ENCODE measurements at places on chromosomes 7 and 10.

DNA sequence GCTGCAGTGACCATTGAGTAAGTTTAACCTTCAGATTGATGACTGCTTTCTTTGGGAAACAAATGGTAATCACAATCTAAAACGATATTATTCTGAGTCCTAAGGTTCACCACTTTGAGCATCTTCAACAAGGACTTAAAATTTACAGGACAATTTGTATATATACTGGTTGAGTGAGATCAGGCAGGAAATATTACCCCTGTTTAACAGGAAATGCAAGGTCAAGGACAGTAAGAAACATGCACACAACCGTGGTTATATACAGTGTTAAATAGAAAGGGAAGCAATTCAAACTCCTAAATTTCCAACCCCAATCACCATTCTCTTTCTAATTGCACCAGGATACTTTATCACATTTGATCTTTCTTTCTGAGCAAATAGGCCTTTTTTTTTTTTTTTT is 96.1 kb downstream of the ZNF277 start:
- no peak for DNase-seq

DNA sequence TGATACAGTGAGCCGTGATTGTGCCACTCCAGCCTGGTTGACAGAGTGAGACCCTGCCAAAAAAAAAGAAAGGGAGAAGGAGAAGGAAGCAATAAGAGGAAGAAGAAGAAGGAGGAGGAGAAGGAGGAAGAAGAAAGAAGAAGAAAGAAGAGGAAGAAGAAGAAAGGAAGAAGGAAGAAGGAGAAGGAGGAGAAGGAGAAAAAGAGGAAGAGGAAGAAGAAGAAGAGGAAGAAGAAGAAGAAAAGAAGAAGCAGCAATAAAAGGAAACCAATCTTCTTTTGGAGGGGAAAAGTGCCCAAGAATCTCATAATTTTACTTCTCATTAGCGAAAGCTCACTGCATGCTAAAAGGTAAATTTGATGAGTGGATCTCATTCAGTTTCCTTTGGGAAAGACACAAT is 85.7 kb upstream of the GLCCI1 start:
- no peak for DNase-seq

DNA sequence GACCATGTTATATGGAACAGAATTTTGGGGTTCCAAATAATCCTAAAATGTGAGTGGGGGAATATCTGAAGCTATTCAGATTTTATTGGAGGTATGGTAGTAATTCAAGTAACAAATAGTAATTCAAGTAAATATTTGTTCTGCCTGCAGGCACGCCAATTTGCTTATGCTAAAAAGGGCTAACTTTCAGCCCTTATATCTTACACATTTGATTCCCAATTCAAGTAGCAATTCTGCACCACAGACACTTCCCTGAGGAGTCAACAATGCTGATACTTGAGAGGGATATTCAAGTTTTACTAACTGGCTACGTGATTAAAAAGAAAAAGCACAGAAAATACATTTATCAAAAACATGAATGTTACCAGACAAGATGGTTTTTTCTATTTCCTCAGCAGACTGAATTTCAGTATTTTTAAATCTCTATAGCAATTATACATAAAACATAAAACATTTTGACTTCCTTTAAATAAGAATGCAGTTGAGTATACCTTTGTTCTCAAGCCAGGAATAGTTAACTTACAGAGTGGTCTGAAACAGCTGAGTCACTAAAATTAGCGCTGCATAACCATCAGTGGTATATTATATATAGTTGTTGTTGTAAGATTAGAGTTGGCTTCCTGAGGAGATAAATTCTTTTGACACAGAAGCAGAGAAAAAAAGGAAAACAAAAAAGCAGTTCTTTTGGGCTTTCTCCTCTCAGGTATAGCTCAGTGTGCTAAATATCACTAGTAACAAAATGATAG is 33.9 kb downstream of the MTPN start:
- no peak for DNase-seq

- DNase-seq = no peak
Measured at GRCh38 chr10:23445591-23445990, 6.7 kb downstream of the OTUD1 start.

DNA sequence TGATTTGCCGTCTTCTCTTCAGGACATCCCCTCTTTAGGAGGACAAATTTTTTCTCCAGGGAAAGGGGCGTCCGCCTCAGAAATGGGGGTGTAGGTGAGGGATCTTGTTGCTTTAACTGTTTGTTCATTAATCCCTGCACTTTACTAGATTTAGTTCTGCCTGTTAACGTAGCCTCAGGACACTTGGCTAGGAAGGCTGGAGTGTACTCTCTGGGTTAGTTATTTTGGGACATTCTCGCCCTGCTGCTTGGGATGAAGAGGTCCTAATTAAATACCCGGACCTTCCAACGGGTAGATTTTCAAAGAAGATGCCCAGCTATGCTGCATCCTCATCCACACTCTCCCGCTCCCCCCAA is 552 bp upstream of the ZNF365 start:
- DNase-seq = no peak

- DNase-seq = no peak
Measured at GRCh38 chr10:59135275-59135674, 41.2 kb upstream of the PHYHIPL start.

DNA sequence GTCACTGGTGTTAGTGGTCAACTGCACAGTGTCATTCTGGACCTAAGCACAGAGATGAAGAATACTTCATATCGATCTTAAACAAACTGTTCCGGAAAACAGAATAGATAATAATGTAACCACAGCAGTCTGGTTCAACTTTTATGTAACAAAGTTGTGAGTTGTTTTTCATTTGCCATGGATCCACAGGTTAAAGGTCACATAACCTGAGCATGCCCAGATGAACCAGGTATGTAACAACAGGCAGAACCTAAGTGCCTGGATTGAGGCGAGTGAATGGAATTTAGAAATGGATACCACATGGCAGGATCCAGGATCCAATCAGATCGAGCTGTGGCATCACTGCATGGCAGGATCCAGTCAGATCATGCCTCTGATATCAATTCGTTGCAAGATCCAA is 87.1 kb downstream of the CLEC2L start:
- no peak for DNase-seq

GRCh38 chr7:108384716-108385483 is 71.3 kb downstream of the NRCAM start:
- no peak for DNase-seq

- no peak for DNase-seq
Measured at GRCh38 chr7:135269921-135270320, 36.3 kb downstream of the STRA8 start.

GRCh38 chr7:48298779-48299178 is 127.5 kb downstream of the ABCA13 start:
- no peak for DNase-seq

DNA sequence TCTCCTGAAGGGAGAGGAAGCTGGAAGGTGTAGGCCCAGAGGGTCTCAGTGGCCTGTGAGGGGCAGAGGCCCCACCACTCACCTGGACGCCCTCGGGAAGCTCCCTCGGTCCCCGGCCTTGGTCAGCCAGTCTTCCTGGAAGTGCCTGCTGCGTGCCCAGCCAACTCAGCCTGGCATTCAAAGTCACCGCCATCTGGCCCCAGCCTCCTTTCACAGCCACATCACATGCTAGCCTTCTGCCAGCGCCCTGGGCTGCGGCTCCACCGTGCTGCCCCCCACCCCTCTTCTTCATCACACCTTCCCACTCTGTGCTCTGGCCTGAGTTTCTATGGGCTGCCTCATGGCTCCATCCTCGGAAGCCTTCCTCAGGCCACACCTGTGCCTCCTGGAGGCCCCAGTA is 98.0 kb downstream of the ZMIZ1 start:
- no peak for DNase-seq

GRCh38 chr7:27193335-27194001 is 6.4 kb downstream of the HOXA13 start:
- no peak for DNase-seq

DNA sequence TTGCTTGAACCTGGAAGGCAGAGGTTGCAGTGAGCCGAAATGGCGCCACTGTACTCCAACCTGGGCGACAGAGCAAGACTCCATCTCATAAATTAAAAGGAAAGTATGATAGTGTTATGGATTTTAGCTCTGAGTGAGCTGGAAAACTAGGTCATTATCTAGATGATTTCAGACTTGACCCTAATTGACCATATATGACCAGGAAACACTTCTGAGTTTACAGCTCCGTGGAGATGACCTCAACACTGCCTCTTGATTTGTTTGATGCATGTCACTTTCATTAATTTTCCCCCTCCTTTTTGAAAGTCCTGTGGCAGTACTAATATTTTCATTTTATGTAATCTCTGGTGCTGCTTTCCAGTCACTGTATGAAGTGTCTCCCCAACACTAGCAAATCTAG is 7.8 kb upstream of the SEC61A2 start:
- DNase-seq = no peak

DNA sequence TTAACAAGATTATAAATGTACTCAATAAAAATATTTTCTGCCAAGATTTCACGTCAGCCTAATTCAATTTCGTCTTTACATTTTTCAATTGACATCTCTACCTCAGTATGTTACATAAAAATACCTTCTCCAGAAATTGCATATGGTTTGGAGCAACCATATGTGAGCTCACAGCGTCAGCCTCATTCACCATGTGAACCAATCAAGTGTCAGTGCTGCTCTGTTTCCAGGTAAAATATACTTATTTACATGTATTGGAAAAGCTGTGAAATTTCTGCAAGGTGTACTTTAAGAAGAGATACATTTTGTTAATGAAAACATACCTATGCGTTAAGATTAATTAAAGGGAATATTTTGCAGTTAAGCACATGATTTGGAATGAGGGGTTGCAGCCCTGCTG is 110.7 kb upstream of the PRSS1 start:
- no peak for DNase-seq

DNA sequence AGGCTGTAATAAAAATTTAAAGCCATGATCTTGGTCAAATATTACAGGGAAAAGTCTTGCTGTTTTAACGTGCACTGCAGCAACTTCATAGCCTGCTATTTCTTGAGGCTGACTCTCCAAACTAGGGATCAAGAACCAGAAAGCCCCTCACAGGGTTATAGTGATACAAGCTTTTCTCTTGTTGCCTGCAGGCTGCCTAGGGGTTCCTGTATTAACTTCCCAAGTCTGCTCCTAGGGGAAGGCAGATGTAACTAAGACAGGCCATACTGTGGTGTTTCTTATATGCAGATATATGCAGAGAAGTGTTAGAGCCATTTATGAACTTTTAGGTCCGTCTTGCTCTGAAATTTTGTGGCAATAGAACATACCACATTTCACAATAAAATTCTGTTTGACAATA is 175.7 kb downstream of the FOXP2 start:
- no peak for DNase-seq

DNA sequence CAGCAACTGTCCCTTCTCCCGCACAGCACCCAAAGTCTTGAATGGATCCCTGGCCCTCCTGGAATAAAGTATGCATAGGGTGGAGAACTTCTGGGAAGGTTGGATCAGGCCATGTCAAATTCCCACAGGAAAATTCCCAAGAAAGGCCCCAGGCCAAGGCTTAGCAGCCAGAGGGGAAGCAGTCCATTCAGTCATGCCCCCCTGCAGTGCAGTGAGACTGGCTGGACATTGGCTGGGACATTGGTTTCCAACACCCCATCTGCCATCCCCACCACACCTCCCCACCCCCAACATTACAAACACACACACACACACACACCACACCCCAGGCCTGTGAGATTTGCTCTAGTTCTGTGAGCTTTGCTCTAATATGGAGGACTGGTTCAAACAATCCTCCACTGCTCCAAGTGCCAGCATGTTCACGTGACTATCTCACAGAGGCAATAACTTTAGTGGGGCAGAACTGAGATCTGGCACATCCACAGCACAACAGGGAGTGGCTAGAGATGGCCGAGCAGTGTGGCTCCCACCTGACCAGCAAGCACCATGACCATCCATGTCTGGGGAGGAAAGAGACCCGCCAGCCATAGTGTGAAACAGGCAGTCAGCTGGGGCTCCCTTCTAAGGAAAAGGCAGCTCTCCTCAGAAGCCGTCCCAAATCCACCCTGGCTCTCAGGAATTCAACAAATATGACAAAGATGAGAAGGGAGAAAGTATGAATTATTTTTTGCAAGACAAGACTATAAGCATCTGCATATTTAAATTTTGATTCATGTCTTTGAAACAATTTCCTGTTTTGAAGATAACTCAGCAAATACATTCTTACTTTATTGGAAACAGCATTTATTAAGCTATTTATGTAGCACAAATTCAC is 6.7 kb upstream of the FAM170B start:
- DNase-seq = no peak

DNA sequence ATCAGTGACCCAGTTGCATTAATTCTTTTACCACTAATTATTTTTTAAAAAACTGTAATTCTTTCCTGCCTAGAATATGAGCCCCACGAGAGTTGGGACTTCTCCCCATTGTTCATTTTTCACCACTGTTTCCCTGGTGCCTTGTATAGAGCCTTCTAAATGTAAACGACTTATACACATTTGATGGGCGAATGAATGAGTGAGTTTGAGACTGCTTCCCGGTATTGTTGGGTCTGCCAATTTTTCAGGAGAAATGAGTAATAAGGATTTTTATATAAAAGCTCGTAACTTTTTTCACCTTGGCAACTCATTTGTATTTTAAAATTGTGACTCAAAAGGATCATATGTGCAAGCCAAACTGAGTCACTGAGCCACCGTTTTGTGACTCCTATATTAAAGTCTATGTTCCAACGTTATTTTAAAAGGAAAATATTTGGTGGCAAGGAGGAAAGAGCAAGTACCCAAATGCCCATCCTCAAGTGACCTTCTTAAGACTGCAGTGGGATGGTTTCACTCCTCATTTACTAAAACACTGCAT is 621.3 kb downstream of the KCNMA1 start:
- DNase-seq = no peak

DNA sequence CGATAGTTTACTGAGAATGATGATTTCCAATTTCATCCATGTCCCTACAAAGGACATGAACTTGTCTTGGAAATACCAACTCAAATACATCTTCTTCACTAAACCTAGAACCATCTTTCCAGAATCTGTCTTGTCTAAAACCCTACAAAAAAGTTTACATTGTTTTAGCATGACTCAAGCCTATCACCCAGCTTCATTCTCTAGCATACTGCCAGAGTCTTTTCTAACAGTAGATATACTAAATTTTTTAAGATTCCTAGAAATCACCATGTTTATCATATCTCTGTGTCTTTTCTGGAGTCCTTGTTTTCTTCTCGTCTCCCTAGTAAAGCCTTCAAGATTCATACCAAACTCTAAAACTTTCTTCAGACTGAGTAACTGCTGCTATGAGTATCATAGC is 129.7 kb downstream of the SEMA3E start:
- DNase-seq = no peak

DNA sequence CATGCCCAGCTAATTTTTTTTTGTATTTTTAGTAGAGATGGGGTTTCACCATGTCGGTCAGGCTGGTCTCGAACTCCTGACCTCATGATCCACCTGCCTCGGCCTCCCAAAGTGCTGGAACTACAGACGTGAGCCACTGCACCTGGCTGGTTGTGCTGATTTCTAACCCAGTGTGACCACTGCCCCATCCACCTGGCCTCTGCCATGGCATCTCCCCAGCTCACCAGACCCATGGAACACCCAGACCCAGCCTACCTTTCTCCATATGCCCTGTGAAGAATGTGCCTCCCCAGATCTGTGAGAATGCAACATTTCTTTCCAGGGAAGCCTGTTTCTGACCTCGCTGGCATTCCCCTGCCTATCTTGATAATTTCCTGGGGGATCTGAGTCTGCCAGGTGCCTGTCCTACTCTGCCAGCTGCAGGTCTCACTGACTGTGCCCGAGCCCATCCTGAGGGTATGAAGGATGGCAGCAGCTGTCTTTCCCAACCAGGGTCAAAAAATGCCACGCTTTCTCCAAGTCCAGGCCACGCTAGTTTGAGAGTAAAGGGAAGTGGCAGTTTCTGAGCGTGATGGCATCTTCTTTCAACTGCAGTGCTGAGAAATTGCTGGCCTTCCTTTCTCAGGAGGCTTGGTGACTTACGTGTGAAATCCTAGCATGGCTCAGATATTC is 324.4 kb upstream of the ZNF32 start:
- DNase-seq = no peak
